ENCODE measurements at places on chromosomes 12 and 14.

DNA sequence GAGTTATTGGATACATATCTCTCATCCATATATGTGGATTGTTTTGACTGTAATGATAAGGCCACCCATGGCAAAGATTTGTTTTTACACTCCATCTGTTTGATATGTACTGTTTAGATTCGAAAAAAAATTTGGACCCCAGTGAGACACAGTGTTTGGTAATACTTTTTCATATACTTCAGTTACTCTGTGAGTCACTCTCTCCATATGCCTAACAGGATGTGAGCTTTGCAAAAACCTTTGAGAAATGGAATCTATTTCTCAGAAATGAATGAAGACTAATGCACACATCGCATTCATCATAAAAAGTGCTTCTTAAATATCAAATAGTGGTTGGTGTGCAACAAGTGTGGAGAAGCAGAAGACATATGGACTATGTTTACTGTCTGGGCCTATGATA lies 781.5 kb downstream of the SLC6A15 start:
- DNase-seq = no peak

DNA sequence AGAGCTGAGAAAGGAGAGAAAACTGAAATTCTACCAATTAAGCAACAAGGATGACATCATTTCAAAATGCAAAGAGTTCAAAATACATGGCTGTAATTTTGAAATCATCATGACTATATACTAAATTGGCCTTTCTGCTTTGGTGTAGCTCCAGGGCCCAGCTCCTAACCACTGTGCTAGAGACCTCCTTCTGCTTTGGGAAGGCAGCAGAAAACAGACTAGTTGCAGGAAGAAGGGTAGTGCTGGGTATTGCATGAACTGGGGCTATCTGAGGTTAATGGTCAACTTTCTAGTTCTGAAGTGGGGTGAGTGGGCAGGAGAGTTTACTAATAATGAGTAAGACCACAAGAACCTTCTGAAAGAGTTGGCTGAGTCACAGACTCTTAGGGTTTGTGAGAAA lies 66.2 kb downstream of the PTGER2 start:
- no peak for DNase-seq

- DNase-seq = no peak
Observed at GRCh38 chr12:49744363-49744885, 3.1 kb downstream of the TMBIM6 start.

GRCh38 chr14:85533023-85533860 lies 3.3 kb downstream of the FLRT2 start:
- DNase-seq = no peak

DNA sequence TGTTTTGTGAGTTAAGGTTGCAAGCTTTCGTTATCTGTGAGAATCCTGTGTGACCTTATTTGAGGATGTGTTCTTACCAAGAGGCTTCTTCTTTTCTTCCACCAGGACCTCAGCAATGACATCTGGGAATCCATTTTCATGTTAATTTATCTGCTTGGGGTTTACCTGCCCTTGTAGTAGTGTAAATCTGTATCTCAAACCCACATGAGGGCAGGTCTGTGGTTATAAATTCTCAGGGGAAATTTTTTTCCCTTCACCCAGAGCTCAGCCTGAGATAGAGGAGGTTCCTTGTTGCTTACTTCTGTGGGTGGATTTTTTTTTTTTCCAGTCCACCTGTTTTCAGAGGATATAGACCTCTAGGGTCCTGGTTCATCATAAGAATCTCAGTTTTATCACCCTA lies 70.8 kb downstream of the AKAP6 start:
- no peak for DNase-seq

DNA sequence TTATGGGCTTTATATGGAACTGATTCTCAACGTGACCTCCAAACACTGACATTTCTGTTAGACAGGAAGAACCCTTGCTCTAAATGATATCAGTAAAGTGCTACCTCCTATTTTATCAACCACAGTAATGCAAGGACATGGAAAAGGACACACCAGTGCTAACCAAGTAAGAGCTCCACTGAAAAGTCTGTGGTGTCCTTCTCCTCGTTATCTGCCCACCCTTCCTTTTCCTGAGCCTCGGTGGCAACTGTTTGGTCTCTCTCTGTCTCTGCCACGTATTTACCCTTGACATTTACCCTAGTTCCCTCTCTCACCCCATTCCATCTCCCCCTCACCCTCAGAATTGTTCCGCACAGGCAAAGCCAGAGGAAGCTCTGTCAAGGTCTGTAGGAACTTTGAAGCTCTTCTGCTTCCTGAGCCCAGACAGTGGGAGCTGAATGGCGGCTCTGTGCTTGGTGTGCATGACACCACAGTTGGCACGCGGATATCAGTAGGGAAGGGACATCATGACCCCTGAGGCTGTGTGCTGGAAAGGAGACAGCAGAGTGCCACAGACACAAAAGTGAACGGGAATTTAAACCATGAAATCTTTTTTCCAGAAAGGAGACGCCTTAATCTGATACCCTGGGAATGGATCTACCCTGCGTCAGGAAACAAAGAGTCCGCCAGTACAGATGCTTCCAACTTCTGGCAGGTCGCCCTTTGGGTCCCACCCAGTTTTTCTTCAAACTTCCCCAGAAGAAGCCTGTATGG lies 50.8 kb downstream of the NTN4 start:
- no peak for DNase-seq

DNA sequence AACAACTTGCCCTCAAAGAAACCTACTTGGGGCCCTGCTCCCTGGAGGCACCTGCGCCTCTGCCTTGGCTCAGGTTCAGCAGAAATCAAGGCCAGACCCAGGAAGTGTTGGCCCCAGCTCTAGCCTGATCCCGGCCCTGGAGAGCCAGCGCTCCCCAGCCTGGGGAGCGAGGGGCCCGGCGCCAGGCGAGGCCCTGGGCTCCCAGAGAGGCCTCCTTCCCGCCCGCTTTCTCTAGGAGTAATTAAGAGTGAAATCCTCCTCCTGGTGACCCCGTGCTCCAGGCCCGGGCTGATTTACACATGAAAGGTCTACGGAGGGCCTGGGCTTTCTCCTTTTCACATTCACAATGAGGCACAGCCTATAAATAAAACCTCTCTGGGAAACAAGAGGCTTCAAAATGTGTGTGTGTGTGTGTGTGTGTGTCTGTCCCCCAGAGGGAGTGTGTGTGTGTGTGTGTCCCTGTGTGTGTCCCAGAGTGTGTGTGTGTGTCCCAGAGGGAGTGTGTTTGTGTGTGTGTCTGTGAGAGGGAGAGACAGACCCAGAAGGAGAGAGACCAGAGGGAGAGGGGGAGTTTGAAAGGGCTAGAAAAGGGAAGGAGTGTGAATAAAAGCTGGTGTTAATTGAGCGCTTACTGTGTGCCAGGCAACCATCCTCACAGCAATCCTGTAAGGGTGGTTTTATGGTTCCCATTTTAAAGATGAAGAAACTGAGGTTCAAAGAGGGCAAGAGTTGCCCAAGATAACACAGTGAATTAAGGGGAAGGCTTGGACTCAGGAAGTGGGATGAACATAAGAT lies 23.8 kb upstream of the COX6A1 start:
- DNase-seq = no peak

DNA sequence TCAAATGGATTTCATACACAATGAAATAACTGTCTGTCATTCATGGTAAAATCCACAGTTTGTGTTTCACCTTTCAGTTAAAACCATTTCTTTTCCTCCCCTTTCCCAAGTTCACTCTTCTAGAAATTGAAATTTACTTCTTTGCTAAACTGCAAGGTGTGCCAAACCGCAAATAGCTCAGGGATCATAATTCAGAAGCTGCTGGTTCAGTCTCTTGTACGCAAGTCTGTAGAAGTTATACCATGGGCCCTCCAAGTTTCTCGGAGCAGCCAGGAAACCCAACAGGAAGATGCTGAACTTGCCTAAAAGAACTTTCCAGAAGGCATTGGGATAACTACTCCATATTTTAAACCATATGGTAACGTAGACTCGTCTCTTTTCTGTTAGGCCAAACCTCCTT lies 268.9 kb downstream of the FLRT2 start:
- no peak for DNase-seq

DNA sequence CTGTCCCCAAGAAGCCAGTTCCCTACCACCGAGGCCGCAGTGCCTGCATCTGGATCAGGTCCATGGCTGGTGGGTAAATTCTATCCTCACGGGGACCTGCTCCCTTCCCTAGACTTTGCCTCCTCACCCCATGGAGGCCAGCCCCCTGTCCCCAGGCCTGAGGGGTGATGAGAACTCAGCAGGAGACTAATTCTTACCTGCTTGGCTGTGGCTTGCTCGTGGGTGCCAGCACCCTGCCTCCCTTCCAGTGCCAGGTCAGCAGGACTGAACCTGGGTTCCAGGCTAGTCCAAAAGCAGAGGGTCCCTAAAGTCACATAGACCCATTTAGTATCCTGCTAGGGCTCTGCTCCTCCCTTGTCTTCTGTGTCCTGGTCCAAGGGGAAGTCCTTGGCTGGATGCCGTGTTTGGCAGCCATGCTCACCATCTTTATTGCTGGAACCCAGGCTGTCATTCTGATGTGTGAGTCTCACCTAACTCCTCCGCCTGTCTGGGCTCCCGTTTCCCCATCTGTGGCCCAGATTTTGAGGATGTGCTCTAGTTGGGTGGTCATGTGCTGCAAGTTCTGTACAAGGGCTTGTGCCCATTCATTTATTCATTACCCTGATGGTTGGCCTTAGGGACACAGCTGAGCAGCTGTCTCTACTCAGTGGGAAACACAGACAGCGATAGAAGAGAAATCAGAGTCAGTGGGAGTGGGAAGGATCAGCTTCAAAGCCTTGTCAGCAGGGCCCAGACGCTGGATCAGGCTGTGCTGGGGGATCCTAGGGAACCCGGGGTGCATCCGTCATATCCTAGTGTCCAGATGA lies 949 bp downstream of the PLBD2 start:
- DNase-seq = no peak

GRCh38 chr12:52366738-52367485 lies at the start of gene KRT85:
KRT85 (minus strand) TSS chr12:52367481; CDS start chr12:52367405, 76 bp downstream.
- no peak for DNase-seq

DNA sequence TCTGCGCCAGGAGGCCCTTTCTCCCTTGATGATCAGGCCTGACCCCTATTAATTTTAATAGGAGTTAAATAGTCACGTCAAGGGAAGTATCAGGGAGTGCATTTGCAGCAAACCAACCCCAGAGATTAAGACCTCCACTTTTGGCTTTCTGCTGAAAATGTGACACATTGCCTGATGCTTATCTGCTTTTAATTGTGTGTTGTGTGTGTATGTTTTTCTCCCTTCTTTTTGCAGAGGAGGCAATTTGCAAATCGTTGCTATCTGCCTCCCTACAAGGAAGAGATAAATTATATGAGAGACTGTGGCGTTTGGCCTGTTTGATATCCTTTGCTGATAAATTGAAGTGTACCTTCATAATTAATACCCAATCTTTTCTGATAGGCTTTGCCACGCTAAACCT lies 822.9 kb downstream of the VRK1 start:
- DNase-seq = no peak

DNA sequence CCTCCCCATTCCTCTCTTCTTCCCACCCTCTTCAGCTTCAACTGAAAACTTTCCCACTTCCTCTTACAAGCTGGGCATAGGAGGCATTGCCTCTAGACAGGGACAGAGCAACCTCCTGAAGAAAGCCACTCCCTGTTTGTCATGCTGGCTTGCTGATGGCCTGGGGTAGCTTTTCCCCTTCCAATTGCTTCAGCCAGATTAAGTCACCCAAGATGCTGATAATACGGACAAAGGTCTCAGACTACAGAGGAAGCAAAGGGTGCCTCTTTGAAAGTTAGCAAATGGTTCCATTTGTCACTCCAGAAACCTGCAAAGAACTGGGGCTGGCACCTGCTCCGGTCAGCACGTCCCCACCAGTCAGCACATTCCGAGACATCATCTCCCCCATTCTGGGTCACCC lies 6.0 kb downstream of the KRT2 start:
- DNase-seq = no peak

DNA sequence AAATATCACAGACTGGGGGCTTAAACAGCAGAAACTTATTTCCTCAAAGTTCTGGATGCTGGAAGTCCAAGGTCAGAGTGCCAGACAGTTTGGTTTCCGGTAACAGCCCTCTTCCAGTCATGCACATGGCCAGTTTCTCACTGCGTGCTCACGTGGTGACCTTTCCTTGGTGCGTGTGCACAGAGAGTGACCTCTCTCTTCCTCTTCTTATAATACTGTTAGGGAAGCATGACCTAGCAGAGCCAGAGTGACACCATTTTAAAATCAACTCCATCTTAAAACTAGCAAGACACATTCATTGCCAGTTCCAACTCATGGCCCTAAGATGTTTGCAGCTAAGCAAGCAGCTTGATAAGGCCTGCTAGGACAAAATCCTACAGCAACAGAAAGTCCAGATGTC lies 221.5 kb upstream of the DAAM1 start:
- DNase-seq = no peak

DNA sequence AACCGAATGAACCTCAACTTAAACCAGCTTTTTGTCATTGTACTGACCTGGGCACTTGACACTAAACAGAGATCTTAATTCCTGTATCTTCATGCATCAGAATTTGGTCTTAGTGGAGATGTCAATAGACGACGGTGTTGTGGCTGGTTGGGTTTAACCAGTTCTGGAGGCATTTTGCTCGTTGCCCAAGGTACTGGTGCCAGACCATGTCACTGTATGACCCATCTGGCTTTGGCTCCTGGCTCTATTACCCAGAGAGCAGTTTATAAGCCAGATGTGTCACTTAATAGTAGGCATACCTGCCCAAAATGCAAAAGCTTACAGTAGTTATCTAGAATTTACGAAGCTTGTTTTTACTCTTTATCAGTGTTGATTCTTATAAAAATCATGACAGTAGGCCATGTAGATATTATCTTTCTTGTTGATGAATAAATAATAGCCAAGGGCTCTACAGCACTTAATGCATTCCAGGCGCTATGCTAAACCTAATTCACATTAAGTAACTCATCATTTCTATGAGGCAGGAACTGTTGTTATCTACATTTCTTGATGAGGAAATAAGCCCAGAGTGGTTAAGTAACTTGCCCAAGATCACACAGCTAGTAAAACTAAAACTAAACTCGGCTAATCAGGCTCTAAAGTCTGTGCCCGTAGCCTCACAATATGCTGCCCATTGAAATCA lies 179.7 kb upstream of the HIF1A start:
- DNase-seq = no peak

- no peak for DNase-seq
Observed at GRCh38 chr14:85595981-85596380, 66.0 kb downstream of the FLRT2 start.

- DNase-seq = no peak
Observed at GRCh38 chr14:102655137-102655536, 62.7 kb downstream of the RCOR1 start.

GRCh38 chr12:93366422-93366821 lies 11.3 kb upstream of the NUDT4 start:
- DNase-seq = no peak

- DNase-seq = no peak
Observed at GRCh38 chr12:3596703-3597415, 105.9 kb downstream of the PRMT8 start.

GRCh38 chr12:105561546-105562198 lies 231.2 kb downstream of the C12orf75 start:
- DNase-seq = no peak

DNA sequence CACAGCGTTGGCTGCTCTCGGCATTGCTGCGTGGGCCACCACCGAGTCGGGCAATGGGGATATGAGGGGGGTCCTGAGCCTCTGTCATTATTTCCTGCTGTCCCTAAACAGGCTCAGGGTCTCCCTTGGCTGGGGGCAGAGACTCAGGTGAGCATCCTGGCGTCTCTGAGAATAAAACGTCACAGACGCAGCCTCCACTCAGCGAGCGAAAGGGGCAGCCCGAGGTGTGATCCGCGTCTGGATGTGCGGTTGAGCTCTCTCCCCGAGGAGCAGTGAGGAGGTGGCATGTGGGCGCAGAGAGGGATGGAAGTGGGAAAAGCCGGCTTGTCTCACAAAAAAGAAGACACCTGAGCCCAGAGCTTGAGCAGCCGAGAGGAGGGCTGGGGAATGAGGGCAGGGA lies 62.6 kb downstream of the GALNT9 start:
- no peak for DNase-seq

- no peak for DNase-seq
Observed at GRCh38 chr12:116484807-116485206, 74.4 kb upstream of the MAP1LC3B2 start.

Measured in D721Med (cell line).